ENCODE measurements at places on chromosomes 2 and 18.

DNA sequence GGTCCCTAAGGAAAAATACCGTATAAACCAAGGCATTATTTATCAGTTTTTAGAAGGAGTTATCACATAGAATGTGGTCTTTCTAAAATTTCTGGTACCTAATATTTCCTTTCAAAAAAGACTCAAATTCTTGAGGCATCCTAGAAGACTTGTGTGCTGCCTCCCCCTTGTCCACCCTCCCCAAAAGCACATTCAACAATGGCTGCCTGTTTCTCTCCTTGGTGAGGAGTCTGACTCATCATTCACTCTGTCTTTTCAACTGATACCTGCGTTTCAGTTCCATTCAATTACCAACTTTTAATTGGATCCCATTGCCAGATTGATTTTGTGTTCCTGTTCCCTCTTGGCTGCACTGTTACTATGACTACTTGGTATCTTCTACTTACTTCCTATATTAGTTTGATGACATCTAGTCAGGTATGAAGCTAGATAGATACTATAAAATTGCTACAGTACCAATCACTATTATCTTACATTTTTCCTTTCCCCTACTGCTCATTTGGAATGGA, 72.9 kb downstream of the XRCC5 start:
- no peak for DNase-seq

GRCh38 chr2:190545555-190546385, 11.2 kb upstream of the NEMP2 start:
- DNase-seq, result no peak

GRCh38 chr2:235095569-235095968, 143.8 kb downstream of the SH3BP4 start:
- no peak for DNase-seq

DNA sequence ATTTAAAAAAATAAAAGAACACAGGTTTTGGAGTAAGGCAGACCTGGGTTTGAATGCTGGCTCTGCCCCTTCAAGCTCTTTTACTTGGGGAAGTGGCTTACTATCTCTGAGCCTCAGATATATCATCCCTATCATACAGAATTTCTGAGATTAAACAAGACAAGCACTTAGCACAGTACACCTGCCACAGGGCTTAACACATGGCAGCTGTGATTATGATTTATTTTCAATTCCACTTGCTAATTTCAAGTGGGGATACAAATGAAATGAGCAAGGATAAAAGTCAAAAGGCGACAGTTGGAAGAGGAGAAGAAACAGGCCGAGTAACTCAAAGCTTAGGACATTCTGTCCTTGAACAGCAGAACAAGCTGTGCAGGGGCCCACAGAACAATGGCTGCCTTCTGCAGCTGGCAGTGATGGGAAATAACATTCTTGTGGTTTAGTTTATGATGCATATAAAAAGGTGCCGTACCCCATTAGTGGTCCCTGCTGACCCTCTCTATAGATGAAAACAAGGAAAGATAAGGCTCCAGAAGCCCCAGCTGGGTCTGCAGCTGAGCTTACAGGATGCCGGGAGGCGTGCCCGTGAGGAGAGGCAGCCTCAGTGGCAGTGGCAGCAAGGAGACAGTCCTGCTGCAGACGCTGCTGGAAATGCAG, 45.3 kb downstream of the KIF3C start:
- no peak for DNase-seq
